ENCODE measurements at places on chromosomes 5 and 9. TPM values are rescaled to one million over a fixed set of nuclear protein-coding genes. Genes with fewer than 3 reads are reported as not detected.

The GARIN3 gene
- total RNA-seq, result not detected

The PDZD2 gene
- 12.9 TPM for total RNA-seq

The FRMD3 gene
- 2.1 TPM for total RNA-seq

The IL17B gene
- total RNA-seq, result not detected

The CDO1 gene
- 92.3 TPM for total RNA-seq

The NPM1 gene
- 501 TPM for total RNA-seq

The C9orf43 gene
- total RNA-seq, result not detected

The COL5A1 gene
- 7.0 TPM for total RNA-seq

GRCh38 chr9:110099236-110100095 is 108.5 kb downstream of the C9orf152 start:
- no peak for DNase-seq

DNA sequence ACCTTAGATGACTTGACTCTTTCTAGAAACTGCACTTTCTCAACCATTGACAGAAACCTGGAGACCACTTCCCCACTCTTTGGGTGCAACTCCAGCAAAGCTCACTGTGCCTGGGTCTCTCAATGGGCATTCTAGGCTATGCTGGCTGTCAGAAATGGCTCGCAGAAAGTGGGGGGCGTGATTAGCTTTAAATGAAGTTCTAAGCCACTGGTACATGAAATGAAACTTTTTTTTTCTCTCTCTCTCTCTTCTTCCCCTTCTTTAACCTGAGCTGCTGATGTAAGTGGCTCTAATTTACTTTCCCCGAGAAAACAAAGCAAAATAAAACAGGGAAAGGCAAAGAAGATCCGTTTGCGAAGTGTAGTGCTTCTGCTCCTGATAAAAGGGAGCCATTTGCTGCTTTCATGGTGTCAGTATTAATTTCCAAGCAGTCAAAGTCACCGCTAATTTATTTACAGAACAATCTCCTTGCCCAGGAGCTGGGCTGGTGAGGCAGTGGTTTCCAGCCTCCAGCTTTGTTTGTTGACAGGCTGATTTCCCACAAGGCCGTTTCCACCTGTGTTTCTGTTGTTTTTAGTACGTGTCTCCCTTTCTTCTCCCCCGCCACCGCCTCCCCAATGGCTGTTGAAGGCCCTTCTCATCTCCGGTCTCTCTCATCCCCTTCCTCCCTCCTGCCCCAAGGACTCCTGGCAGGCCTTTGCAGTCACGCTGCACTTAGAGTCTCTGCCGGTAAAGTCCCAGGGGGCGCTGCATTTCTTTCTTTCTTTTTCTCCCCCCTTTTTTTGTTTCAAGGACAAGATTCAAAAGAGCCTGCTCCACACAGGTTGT is 422.9 kb downstream of the EBF1 start:
- no peak for DNase-seq

DNA sequence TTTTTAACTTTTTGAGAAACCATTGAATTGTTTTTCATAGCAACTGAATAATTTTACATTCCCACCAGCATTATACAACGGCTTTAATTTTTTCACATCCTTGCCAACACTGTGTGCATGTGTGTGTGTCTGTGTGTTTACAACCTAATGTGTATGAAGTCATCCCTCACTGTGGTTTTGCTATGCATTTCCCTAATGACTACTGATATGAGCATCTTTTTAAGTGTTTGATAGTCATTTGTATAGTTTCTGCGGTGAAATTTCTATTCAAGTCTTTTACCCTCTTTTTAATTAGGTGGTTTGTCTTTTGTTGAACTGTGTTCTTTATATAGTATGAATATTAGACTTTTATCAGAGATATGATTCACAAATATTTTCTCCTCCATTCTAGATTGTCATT is 263.1 kb upstream of the COX7C start:
- no peak for DNase-seq

- no peak for DNase-seq
Measured at GRCh38 chr5:125607018-125607417, 816.2 kb upstream of the GRAMD2B start.

DNA sequence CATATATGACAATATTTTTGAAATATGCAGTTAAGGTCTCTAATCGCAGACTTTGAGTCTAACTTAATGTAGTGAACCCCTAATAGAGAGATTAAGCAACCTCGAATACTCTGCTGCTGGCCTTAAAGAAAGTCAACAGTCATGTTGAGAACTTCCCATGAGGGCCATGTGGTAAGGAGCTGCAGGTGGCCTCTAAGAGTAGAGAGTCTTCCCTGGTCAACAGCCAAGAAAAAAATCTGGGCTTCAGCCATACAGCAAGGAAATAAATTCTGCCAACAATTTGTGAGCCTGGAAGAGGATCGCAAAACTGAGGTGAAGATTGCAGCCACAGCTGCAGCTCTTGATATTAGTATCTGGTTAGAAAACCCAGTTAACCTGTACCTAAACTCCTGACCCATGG is 935.2 kb upstream of the TYRP1 start:
- no peak for DNase-seq

DNA sequence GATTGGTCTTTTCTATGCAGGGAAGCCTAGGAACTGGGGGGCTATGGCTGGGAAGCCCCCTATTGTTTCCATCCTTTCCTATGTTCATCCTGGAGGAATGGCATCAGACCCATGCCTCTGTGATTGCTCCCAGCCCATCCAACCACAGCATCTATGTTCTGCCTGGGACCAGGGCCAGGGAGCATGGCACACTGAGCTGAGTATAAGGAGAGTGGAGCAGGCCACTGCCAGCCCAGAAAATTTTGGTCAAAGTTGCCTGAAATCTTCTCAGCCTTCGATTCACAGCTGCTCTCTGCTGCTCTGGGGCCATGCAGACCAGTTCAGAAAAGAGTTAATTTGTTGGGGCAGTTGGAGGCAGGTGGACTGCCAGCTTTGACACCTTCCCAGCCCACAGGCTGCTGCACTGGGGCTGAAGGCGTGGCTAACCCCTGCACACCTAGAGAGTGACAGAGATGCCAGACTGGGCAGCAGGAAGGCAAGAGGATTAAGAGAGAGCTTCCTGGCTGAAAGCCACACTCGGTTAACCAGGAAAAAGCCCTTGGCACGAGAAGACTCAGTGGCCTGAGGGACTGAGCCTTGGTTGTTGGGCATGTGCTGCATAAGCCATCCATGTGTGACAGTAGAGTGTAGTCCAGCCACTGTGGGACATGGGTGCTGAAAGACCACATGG is 12.1 kb downstream of the TGFBI start:
- no peak for DNase-seq

- no peak for DNase-seq
Measured at GRCh38 chr5:147560718-147561331, 51.0 kb upstream of the DPYSL3 start.

DNA sequence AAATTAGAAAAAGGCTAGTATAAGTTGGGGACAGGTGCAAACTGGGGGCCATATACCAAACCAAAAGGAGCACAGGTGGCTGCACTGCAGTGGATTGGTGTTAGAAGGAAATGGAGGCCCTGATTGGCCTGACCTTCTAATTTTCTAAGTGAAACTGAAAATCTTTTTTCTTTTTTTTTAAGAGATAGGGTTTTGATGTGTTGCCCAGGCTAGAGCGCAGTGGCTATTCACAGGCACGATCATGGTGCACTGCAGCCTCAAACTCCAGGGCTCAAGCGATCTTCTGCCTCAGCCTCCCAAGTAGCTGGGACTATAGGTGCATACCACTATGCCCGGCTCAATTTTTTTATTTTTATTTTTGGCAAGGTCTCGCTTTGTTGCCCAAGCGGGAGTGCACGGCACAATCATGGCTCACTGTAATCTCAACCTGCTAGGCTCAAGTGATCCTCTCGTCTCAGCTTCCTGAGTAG is 9.8 kb upstream of the CCDC69 start:
- no peak for DNase-seq

DNA sequence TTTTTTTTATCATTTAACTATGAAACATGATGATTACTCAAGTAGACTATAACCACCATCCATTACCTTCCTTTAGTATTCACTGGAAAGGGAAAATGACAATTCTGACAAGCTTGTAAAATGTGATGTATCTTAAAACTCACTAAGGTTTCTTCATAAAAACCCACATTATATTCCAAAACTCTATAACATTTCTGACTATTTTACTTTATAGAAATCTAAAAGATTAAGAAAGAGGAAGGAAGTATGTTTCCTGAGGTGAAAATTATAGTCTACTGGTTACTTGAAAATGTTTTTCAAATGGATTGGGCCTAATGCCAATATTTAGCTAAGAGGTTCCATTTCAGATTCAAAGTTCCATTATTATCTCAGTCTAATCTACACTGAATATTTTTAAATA is 1982.2 kb upstream of the C9orf72 start:
- DNase-seq, result no peak

DNA sequence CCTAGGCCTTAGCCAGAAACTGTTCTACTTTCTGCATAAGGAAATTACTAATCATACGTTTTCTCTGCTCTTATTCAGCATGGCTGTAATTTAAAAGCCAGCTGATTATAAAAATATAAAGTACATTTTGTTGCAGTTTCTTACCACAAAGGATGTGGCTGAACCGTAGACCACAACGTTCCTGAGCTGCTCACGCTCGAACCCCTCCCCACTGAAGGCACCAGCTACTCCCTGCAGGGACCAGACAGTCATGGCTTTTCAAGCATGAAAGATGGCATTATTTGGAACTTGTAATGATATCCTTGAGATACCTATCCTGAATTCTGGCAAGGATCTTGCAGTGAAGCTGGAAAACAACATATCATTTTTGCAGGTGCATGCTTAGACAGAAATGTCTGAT is 91.8 kb upstream of the DMRT1 start:
- DNase-seq, result no peak

DNA sequence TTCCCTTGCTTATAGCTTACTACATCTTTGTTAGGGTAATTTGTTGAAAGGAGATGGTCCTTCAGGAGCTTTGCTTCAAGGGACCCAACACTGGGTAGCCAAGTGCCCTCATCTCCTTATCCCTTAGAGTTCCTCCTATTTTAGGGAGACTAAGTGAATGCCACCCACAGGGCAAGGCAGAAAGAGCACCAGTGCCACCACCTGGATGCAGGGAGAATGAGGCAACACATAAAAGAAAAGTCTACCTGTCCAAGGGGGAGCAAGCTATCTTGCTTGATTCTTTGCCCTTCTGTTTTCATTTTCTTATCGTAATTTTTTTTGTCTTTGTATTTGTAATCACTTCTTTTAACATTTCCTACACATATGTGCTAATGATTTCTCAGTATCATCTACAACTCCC is 205.5 kb downstream of the NPR3 start:
- DNase-seq, result no peak

DNA sequence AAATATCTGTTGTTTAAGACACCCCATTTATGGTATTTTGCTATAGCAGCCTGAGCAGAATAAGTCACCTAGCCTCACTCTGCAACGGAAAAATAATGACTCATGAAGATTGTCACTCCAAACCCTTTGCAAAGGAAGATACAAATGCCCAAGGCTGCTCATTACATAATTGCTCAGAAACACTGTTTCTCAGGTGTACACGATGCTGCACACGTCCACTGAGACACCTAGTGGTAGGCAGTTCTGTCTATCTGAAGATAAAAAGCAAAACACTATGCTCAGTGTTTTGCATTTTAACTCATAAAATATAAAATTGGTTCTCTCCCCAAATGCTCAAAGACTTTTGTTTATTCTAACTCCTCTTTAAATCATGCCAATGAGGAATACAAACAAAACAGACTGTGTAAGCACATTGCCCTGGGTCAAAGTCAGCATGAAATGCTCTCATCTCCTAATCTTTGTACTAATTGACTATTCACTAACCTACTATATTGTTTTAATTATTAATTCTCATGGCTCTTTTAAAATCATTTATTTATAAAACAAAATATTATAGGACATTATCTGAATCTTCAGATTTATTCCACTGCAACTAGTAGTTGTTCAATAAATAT is 7.7 kb upstream of the TSLP start:
- no peak for DNase-seq

DNA sequence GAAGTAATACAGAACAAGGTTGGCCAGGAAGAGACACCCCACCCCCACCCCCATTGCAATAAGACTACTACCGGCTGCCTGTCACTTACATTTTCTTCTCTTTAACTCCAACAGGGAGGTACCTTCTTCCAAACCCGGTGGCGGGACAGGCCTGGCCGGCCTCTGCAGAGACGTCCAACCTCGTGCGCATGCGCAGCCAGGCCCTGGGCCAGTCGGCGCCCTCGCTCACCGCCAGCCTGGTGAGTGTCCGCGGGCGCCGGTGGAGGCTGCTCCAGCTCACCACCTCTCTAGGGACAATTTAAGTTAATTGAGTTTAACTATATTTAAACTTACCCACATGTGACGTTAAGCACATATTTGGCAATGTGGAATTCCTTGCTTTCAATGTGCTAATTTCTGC is 192.4 kb downstream of the MAST4 start:
- DNase-seq, result no peak

GRCh38 chr5:74266836-74267235 is 373.7 kb downstream of the ENC1 start:
- DNase-seq, result no peak

DNA sequence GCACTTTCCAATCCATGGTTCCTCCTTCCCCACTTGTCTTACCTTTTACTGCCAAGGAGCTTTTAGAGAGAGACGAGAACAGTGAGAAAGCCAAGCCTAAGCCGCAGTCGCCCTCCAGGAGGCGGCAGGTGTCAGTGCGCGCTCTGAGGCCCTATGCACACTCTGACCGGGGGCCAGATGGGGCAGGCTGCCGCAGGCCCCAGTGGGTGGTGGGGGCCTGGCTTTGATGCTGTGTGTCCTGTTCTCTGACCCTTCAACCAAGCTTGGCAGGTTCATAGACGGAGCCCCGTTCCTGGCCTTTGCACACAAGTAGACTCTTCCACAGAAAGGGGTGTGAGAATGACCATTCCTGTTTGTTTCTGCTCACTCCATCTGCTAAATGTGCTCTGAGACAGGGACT is 77.3 kb downstream of the WNK2 start:
- peak; percentile 17 for DNase-seq

DNA sequence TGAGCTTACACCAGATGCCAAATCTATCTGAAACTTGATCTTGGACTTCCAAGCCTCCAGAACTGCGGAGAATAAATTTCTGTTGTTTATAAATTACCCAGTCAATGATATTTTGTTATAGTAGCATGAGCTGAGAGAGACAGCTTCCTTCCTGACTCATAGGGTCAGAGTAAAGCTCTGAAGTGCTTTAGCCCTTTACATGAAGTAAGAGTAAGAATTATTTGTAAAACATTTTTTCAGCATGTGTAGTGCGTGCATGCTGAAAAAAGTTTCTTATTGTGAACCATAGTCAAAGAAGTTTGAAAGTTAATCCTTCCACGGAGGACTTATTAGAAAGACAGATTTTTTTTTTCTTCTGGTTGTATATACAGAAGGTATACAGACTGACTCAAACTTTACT is 172.4 kb downstream of the DMRT2 start:
- DNase-seq, result no peak

- no peak for DNase-seq
Measured at GRCh38 chr5:20611620-20612019, 623.6 kb upstream of the CDH18 start.

- DNase-seq, result no peak
Measured at GRCh38 chr5:102600964-102601363, 102.2 kb upstream of the SLCO6A1 start.

All from body of pancreas (tissue), 4 donors.